ENCODE measurements at places on chromosomes 1 and 21. TPM values are rescaled to one million over a fixed set of nuclear protein-coding genes. Genes with fewer than 3 reads are reported as not detected.

The SCMH1 gene
- 16.6 TPM for total RNA-seq

The LY9 gene
- total RNA-seq = not detected

The BRWD1 gene
- 30.3 TPM for total RNA-seq

DNA sequence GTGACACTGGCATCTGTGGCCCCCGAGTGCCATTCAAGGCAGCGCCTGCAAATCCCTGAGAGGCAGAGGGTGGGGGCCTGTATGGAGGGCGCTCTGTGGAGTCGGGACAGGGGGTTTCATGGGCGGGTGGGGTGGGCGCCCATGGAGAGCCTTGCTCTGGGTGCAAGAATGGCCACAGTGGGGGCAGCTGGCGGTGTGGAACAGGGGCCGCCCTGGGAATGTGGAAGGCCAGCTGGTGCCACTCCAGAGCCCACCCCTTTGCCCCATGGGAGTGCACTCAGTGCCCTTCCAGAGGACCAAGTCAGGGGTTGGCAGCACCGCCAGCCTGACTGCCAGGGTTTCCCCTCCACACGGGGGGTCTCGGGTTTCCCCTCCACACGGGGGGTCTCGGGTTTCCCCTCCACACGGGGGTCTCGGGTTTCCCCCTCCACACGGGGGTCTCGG is 55.0 kb upstream of the TRAPPC10 start:
- DNase-seq = no peak

- no peak for DNase-seq
Observed at GRCh38 chr1:6424619-6425593, at the start of gene ESPN. TSS of gene ESPN (plus strand) at chr1:6424776. CDS start at chr1:6424956, 180 bp downstream.

DNA sequence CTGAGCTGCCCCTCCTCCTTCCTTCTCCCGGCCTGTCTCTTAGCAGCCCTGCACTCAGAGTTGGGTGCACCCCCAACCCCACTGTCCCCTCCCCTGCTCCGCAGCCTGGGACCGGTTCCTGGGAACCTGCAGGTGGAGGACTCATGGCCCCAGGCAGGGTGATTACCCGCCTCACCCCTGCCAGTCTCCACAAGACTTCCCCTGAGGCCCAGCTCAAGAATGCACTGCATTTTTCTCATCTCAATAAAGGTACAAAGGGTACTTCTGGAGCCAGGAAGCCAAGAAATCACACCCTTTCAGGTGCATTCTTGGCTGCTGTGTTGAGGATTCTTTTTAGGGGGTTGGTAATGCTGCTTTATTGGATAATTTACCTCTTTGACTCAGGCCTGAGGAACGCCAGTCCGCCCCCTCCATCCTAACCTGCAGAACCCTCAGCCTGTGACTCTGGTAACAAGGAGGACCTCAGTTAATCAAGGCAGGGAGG is 126.3 kb upstream of the TMPRSS2 start:
- no peak for DNase-seq

DNA sequence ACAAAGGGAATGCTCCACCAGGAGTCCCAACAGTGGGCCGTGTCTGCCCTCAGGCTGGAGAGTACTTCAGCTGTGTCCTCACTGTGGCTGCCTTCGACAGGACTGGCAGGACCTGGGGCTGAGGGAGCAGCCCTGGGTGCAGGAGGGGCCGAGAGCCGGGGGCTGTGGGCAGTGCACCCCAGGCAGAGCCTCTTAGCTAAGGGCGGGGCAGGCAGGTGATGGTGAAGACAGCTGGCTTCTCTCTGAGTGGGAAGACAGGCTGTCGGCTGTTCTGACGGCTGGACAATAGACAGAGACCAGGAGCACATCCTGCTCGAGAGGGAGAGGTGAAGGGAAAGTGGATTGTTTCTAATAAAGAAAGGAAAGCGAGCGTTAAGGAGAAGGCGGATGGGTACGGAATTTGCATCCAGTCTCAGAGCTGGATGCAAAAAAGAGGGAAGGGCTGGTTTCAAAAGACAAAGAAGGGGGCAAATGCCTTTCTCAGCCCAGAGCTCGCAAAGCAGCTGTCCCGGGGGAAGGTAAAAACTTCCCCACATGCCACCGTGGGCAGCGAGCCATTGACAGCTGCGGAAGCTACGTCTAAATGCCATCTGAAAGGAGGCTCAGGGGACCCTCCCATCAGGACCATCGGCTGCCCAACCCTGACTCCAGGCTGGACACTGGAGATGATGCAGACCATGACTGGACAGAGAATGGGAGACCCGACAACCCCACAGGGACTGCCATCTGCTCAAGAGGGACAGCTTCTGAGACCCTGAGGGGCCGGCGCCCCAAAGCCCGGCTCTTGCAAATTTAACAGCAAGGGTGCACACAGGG is 92.0 kb downstream of the STUM start:
- no peak for DNase-seq

DNA sequence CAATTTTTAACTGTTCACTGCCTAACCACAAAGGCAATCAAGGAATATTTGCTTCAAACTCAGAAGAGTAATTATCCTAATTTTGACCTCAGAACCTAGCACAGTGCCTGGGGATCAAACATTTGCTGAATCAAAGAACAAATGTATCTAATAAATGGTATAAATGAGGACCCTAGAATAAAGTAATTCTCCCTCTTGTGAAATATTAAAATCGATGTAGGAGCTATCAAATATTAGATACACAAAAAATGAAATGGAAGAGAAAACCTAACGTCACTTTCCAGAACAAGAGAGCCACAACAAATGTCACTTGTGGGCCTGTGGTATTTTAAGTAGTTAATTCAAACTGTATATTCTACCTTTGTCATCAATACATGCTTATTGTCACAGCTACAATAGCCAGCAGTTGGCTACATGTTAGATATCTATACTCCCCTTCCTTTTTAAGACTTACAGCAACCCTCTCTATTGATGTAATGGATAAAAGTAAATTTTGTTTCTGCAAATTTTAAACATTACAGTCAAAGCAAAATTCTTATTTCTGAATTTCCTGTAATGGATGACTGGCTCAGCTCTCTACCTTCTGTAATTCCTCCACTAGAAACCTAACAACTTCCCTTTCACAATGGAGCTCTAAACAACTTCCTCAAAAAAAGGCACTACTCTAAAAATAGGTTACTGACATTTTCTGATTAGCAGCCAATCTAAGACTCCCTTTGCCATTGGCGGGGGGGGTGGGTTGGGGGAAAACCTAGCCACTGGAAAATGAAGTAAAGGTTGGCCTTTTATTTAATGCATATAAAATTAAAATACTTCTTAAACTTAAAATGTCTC is 37.6 kb downstream of the PUM1 start:
- no peak for DNase-seq

DNA sequence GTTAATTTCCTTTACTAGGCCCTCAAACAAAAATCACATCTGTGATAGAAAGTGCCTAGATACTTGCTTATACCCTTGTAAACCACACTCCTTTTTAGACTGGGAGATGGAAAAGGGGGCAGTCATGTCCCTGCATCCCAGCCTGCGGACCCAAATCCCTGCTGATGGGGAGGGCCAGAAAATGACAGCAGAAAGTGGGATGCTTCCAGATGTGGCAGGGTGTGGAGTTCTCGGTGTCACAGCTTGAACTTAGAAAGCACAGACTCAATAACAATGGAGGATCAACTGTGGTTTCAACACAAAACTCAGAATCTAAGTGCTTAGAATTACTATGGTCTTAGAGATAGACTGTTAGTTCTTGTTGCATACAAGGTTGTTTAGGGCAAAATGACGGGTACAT is 95.6 kb upstream of the F3 start:
- no peak for DNase-seq

GRCh38 chr1:156899956-156900718 is 6.6 kb downstream of the PEAR1 start:
- no peak for DNase-seq
